AG10803 (cell line): ENCODE measurements at places on chromosomes 4 and X.
A peak's percentile ranks its signal among the peaks of the same experiment; 100 is the strongest.

GRCh38 chr4:106585915-106586349, 217.4 kb upstream of the GIMD1 start:
- peak; percentile 73 for DNase-seq

GRCh38 chr4:110165382-110166286, 32.8 kb downstream of the ELOVL6 start:
- DNase-seq = peak; percentile 64

DNA sequence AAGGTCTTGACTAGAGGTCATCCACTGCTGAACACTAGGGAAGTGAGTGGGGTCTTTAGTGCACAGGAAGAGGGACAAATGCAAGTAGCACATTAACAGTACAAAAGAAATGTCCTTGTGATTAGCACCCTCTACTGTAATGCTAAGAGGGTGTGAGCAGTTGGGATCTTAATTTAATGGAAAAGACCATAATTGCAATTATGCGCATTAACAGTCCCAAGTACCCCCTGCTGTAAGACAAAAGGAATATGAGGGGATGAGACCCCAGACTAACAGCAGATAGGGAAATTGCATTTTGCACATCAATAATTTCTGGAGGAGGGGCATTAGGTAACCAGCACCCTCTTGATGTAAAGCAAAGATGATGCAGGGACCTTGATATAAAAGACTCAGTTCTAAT, 285.0 kb downstream of the CHIC1 start:
- no peak for DNase-seq

- no peak for DNase-seq
These were observed 28.9 kb downstream of the NSD2 start for GRCh38 chr4:1900087-1900433.

DNA sequence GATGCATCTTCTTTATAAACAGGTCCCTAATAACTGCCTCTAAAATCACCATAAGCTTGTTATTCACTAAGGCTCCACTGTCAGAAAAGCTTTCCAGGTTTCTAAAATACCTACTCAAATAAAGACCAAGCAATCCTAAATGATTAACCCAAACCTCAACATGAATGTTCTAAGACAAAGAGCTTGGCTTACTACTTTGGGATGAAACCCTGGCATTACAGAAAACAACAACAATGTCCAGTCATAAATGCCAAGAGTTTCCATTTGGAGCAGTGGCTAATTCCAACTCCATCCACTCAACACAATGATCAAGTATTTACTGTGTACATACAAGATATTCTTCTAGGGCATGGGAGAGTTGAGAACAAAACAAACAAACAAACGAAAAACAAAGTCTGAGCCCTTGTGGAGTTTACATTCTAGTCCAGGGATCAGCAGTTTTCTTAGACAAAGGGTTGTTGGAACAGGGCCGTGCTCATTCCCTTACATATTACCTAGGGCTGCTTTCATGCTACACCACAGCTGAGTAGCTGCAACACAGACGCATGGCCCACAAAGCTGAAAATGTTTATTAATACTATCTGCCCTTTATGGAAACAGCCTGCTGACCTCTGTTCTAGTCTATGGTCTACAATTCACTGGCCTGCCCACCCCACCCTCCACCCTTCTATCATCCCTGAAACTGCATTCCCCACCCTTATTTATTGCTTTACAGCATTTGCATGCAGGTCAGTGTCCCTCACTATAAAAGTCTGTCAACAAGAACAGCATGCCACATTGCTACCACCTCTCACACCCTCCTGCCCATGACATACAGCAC, 23.7 kb downstream of the ABCG2 start:
- no peak for DNase-seq

- peak; percentile 13 for DNase-seq
These were observed 814 bp upstream of the MMAA start for GRCh38 chr4:145618210-145618931.

- DNase-seq = no peak
These were observed 51.6 kb downstream of the WDFY3 start for GRCh38 chr4:84914686-84915395.
